ENCODE measurements at places on chromosomes 4 and X.

- no peak for DNase-seq
Measured at GRCh38 chrX:122934131-122934530, 249.9 kb upstream of the GRIA3 start.

DNA sequence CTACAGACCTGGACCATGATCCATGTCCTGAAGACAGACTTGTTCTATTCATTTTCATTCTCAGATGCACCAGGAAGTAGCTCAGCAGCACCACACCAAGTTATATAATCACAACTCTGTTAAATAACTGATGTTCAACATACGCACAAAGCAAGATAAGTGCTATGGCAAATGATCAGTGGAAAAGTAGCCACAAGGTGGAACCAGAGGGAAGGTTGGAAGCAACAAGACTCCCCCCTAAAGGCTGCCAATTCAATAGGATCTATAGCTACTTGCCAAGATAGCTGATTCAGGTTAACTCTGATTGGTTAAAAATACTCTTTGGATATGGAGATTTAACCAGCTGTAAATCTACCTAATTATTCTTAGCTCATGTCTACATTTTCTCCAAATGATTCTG lies 23.7 kb upstream of the FAM47B start:
- DNase-seq = no peak

GRCh38 chr4:97215409-97215941 lies 927.8 kb downstream of the STPG2 start:
- no peak for DNase-seq

DNA sequence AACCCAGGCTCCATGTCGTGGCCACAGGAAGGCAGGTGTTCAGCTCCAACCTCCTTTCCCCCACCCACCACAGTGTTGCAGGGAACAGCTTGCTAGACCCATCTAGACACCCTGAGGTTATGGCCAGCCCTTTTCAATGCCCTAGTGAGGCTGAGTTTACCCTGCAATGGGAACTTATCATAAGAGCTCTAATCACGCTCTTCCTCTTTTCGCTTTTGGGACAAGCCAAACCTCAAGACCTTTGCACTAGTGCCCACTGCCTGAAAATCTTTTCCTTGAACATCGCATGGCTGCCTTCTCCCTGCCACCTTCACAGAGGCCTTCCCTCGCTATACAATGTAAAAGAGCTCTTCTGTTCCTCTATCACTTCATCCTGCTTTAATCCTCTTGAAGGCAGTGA lies 2.4 kb upstream of the FGFBP2 start:
- DNase-seq = no peak

GRCh38 chrX:71565474-71566041 lies 12.7 kb upstream of the GCNA start:
- no peak for DNase-seq

DNA sequence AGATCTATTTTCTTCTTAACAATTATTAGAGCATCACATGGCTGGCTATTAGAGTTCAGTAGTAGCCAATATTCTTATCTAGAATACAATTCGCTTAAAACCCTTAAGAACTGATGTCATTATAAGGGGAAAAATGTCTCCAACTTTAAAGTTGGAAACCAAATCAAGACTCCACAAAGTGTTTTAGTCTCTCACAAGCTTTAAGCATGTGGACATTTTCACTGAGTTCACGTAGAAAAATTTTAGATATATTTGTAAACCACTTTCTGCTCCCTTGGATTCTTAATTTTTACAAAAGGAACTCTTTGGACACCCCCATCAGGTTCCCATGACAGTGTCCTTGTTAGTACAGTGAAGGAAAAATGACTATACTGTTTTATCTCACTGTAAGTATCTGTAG lies 123.9 kb upstream of the NAP1L5 start:
- no peak for DNase-seq

DNA sequence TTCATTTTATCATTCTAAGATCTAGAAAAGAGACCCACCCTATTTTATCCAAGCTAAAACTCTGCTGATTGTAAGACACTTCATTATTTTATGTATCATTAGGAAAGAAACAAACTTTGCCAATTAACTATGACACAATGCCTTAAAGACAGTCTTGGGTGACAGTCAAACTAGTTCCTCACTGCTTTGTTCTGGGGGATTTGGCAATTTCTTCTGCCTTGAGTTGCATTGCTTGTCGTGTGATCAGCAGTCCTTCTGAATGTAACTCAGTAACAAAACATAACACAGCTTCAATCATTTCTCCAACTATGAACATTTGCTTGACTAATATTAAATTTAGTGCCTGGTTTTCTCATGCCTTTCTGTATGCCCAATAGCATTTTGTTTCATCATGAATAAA lies 577.9 kb upstream of the DIPK2B start:
- DNase-seq = no peak

GRCh38 chr4:19544446-19545125 lies 707.1 kb upstream of the SLIT2 start:
- no peak for DNase-seq

- no peak for DNase-seq
Measured at GRCh38 chr4:88819818-88820697, 122.4 kb upstream of the NAP1L5 start.

DNA sequence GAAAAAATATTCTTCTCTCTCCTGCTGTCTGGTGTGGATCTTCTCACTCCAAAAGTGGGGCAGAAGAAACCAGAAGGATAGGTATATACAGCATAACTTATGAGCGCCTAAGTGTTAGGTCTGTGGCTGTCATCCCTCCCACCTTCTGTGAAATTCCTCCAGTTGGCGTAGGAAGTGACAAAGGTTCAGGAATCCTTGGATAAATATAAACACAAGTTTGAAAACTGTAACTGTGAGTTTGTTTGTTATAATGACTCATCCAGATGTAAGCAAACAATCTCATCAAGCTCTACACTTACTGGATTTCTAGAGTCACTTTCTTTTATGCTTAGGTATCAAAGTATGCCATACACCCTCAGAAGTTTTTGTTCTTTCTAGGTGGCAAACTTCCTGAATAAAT lies 405.2 kb downstream of the FAT4 start:
- DNase-seq = no peak

GRCh38 chr4:82293304-82293703 lies 80.5 kb downstream of the HNRNPD start:
- DNase-seq = no peak

- peak; percentile 98 for DNase-seq
Measured at GRCh38 chrX:154371017-154371788, 3.2 kb downstream of the FLNA start.

- DNase-seq = no peak
Measured at GRCh38 chrX:13888284-13888683, 71.4 kb upstream of the GPM6B start.

- no peak for DNase-seq
Measured at GRCh38 chrX:134821901-134822300, 163.6 kb upstream of the PLAC1 start.

DNA sequence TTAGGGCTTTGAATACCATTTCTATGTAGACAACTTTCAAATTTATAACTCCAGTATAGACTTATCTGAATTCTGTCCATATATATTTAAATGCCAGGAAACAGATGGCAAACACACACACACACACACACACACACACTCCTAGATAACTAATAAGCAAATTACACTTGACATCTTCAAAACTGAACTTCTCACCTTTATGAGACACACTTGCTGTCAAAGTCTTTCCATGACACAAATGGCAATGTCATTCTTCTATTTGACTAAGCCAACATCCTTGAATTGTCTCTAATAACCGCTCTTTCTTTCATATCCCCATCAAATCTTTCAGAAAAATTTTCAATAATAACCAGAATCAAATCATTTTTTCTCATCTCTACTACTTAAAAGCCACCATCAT lies 402.4 kb downstream of the PCDH18 start:
- DNase-seq = no peak

DNA sequence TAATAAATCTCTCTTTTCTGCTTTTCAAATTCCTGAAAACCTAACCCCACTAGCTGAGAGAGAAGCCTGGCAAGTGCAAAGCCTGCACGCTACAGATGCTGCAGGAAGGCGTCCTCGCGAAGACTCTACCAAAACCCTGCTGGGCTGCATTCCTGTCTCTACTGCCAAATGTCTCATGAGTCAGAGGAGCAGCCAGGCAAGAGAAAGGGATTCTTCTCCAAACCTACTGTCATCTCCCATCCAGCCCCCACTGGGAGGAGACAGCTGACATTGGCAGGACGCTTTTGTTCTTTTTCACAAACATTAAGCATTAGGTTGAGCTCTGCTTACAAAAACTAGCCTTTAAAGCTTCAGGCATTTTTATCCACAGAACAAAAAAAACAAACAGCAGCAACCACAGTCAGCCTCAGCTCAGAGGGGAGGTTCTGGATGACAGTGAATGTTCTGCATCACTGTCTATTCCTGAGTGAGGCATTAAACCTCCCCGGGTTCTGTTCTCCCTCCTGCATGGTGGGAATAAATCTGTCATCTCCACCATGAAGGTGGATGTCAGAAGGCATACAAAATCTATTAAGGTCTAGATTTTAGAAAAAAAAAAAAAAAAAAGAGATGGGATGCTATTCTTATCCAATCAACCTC lies 18.0 kb downstream of the CRMP1 start:
- no peak for DNase-seq
